ENCODE measurements at places on chromosomes 7 and 10.

DNA sequence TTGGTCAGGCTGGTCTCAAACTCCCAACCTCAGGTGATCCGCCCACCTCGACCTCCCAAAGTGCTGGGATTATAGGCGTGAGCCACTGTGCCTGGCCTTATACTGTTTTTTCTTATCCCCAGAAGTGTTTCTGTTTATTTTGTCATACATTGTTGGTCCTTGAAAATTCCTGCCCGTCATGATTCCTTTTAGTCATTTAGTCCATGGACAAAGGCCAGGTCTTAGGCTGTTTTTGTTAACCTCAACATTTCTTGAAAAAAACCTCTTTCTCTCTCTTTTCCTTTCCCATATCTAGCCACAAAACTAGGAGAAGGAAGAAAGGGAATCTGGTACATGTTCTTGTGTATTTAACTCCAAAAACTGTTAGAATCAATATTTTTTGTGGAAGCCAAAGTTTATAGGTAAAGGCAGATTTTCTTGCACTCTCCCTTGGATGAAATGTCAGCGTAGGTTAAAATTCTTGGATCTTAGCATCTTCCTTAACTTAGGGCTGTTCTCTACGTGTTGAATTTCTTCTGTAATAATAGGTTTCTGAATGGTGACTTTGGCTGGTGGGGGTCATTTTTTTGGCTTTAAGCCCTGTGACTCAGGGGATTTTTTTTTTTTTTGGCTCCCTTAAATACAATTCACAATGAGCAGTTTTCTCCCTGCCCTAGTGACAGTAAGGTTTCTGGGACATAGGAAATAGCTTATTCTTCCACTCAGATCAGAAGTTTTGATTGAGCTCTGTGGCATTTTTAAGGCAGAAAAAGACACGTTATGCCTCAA is 500.8 kb downstream of the AUTS2 start:
- no peak for DNase-seq

- no peak for DNase-seq
These were observed at the start of gene HYAL4 for GRCh38 chr7:123844712-123845219. TSS of gene HYAL4 (plus strand) at chr7:123845169. CDS start at chr7:123868274, 23,105 bp downstream.

- DNase-seq, result no peak
These were observed 106.9 kb downstream of the COL28A1 start for GRCh38 chr7:7428806-7429205.

DNA sequence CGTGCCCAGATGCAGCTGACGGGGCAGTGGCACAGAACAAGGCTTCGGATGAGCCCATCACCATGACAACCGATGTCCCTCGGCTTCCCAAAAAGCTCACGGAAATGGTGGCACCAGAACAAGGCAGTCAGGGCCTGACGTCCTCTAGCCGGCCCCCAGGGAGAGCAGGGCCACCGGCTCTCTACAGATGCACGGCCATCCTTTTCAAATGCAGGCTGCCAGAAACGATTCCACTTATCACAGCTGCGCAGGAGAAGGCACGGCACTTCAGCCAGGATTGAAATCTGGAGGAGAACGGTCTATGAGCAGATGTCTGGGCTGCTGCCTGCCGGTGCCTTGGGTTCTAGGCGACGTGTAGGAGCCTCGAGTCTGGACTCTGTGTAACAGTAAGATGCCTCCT is 223.8 kb downstream of the ZMYND11 start:
- no peak for DNase-seq

DNA sequence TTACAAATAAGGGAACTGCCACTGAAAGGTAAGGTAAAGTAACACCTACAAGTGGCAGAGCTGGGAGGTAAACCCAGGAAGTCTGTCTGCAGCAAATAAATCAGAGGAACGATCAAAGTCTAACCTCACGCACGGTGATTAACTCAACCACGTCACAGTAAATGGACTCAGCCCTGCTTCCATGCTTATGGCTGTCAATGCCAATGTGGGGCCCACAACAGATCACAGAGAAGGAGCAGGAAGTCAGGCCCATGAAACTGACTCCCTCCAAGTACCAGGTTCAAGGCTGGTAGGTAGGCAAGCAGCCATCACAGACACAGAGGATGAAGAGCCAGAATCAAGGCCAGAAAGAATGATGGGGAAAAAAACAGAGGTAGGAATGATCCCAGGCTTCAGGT is 38.0 kb upstream of the ACSL5 start:
- no peak for DNase-seq

Measured in activated effector memory CD4-positive, alpha-beta T cell treated with Interleukin-2 at 50 U/mL for 16 hours (primary cell).